ENCODE measurements at places on chromosomes 5 and 9.

DNA sequence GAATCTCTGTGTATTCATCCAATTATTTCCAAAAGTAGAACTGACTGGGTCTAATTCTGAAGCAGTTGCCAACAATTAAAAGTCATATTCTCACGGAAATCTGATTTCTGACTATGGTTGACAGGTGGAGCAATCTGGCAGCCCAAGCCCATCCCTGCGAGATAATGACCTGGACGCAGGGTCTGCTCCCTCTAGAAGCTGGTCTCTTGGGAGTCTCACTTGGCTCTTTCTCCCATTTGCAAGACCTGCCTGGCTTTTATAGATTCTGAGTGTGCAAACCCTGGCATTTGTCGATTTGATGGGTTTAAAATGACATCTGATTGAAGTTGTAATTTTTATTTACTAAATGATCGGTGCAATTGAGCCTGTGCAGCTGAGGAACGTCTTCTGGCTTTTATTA, 49.4 kb upstream of the NEURL1B start:
- DNase-seq = no peak

- DNase-seq = no peak
Measured at GRCh38 chr9:88344013-88344412, 44.2 kb upstream of the SPIN1 start.

- no peak for DNase-seq
Measured at GRCh38 chr5:64214132-64214531, 48.5 kb downstream of the RNF180 start.

DNA sequence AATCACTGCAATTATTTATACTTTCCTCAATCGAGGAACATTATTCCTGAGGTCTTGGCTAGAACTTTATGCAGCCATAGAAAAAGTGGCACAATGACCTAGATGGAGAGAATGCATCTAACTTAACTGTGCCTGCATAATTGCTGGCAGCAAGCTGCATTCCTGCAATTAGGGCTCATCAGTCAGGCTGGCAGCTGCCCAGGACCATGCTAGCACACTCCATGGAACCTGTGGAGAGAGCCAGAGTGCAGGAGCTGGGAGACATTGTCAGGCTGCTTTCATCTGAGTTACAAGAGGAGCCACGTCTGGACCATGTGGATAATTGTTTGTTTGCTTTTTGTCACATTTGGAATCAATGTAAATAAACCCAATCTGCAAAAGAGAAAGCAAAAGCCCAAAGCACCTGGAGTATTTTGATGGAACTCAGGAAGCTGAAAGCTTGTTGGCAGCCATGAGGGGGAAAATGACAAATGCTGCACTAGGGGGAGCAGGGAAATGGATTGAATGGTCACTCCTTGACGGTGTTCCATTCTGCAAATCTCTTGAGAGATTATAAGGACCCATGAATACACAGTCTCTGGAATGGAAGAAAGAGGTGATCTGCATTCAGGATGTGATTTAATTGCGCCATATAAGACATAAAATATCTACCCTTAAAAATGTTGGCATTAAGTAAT, 839.9 kb downstream of the MAT2B start:
- no peak for DNase-seq

GRCh38 chr9:117485176-117485575, 70.3 kb upstream of the ASTN2 start:
- no peak for DNase-seq

- no peak for DNase-seq
Measured at GRCh38 chr5:66518052-66518451, 78.1 kb upstream of the MAST4 start.

DNA sequence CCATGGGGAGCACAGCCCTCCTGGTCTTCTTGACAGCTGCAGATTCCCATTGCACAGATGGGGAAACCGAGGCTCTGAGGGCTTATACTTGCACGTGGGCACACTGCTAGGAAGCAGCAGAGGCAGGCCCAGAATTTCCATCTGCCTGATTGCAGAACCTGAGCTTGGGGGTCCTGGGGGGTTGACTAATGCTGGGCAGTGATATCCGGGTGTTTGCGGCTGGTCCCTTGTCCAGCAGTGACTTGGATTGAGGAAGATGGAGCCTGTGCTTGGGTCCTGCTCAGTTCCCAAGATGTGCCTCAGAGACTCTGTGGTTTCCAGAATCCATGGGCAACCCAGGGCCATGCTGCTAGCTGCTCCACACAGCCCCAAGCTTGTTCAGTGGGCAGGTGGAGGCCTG, 91.2 kb downstream of the PHF2 start:
- DNase-seq = no peak

DNA sequence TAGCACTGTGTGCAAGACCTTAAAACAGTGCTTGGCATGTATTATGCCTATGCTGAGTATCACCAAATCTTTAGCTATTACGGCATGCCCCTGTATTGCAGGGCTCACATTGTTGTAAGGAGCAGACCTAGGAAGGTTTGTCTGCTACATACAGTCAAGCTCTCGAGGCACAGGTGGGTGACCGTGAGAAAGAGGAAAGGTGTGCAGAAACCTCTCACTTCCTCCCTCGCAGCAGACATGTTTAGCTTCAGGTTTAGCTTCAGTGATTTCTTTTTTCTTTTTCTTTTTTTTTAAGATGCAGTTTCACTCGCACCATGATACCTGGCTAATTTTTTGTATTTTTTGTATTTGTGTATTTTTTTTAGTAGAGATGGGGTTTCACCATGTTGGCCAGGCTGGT, 275.8 kb upstream of the RIOK2 start:
- DNase-seq = no peak

GRCh38 chr5:156824800-156825199, 25.3 kb upstream of the PPP1R2B start:
- DNase-seq = peak; percentile 18

DNA sequence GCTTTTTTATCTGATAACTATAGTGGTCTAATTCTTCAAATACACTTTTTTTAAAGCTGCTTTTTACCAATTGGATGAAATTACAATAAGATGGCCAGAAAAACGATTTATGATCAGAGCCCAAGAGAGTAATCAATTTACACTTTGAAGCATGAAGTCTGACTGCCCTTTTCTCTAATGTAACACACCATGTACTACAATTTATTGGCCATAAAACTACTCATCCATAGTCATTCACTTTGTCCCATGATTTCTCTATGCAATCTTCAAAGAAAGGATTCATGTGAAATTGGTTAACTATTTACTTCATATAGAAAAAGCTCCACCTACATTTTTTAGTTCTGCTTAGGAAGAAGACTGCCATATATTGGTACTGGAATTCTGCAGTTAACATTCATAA, 73.6 kb upstream of the CAST start:
- no peak for DNase-seq

DNA sequence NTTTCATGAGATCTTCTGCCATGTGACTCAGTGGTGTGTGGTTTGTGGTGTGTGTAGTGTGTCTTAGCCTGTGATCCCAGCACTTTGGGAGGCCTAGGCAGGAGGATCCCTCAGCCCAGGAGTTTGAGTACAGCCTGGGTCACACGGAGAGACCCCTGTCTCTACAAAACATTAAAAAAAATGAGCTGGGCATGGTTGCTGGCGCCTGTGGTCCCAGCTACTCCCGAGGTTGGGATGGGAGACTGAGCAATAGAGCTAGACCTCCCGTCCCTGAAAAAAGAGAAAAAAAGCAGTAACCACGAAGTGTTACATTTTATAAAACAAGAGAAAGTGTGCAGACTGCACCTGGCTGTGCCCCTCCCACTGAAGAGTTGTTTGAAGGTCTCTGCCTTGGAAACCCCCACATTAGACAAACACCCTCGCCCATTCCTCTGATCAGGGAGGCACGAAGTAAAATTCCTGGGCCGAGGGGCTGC, 21.2 kb upstream of the RNU6ATAC start:
- no peak for DNase-seq

GRCh38 chr5:94885931-94886330, 267.5 kb downstream of the SLF1 start:
- no peak for DNase-seq

- DNase-seq = no peak
Measured at GRCh38 chr5:68618501-68618900, 402.9 kb downstream of the PIK3R1 start.

- no peak for DNase-seq
Measured at GRCh38 chr9:95689669-95690068, 172.9 kb upstream of the PTCH1 start.

- no peak for DNase-seq
Measured at GRCh38 chr5:81191726-81192372, 41.3 kb upstream of the CKMT2 start.

DNA sequence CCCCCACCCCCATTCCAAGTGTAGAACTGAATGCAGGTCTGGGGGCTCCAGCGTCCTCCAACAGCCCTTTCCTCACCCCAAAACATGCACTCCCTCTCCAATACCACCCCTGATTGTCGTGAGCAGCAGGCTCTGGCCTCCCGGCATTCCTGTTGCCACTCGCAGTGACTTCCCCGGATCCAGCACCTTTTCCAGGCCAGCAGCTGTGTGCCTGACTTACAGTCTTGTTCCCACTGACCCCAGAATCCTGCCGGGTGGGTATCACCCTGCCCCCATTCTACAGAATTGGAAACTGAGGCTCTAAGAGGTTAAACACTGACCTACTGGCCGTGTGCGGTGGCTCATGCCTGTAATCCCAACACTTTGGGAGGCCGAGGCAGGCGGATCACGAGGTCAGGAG, 127.2 kb downstream of the OLFM1 start:
- no peak for DNase-seq

GRCh38 chr5:466661-467310, 23.8 kb downstream of the EXOC3 start:
- no peak for DNase-seq

- no peak for DNase-seq
Measured at GRCh38 chr5:137462816-137463520, 36.2 kb downstream of the SPOCK1 start.

- no peak for DNase-seq
Measured at GRCh38 chr5:119365847-119366539, 10.2 kb downstream of the TNFAIP8 start.

- no peak for DNase-seq
Measured at GRCh38 chr5:159104051-159104651, 4.4 kb upstream of the EBF1 start.

GRCh38 chr5:133425764-133426163, 186.6 kb downstream of the FSTL4 start:
- DNase-seq = no peak

- DNase-seq = peak; percentile 100
Measured at GRCh38 chr5:167699432-167699831, 592.0 kb upstream of the WWC1 start.

GRCh38 chr5:95816341-95816740, 6.2 kb downstream of the GLRX start:
- DNase-seq = no peak

DNA sequence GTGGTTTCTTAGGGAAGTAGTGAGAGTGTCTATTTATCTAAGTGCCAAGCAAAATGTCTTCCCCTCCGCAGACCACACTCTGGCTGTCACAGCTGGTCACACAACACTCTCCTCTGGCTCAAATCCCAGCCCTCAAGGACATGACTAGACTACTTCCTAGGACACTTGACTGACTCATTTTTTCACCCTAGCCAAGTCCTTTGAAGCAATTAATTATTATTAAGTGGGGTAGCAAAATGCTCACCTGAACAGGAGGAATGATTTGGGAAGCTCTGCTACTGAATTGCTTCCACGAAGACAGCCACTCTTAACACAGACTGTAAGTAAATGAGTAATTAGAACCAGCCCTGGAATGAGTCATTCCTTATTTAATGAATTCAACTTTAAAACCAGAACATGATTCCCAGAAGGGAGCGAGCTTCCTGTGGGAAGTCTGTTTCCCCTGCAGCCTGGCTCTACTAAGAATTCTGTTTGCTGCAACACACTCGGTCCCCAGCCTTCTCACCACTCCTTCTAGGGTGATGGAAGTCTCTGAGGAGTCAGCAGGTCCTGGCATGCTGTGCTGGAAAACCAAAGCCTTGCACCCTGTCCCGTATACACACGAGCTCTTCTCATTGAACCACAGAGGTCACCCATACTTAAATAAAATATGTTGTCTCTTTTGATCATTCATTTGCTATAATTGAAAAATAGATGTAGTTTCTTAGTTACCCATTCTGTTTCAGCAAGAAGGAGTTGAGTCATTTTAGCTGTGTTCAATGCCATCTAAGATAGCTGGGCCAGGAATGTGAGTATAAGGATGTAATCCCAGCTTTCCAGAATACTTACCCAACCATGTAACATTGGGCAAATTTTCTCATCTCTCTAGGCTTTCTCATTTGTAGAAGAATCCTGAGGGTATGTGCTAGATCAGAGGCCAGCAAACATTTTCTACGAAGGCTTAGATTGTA, 218.6 kb upstream of the RASEF start:
- DNase-seq = peak; percentile 37

DNA sequence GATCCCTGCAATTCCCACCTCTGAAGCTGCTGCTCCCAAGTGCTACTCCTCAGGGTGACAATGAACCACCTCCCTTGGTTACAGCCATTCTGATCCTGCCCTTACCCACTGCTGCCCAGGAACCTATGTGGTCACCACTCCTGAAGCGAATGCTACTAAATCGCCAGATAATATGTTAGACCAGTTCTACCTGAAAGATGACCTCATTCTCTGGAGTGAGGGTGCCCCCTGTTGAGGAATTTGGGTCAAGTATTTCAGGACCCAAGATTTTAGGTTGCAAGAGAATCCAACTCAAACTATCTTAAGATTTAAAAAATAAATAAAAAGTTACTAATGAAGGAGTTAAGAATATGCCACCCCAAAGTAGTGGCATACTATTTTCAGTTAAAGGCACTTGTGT, 5.8 kb upstream of the SNAPC3 start:
- no peak for DNase-seq

GRCh38 chr5:135128361-135128760, 94.3 kb upstream of the PITX1 start:
- no peak for DNase-seq

DNA sequence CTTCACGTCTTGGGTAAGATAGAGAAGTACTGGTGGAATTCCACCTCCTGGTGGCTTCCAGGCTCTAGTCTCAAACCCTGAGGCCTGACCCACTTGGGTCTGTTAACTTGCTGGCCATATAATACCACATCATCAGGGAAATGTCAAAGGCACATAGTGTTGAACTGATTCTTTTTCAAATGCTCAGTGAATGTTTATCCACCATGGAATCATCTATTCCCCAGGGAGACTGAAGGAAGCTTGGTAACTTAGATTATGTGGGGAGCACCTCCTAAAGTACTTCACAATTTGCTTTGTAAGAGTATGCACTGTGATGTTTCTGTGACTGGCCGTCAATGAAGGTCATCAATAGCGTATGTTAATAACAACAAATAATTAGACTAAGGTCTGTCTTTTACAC, 16.1 kb downstream of the MACROH2A1 start:
- DNase-seq = no peak

DNA sequence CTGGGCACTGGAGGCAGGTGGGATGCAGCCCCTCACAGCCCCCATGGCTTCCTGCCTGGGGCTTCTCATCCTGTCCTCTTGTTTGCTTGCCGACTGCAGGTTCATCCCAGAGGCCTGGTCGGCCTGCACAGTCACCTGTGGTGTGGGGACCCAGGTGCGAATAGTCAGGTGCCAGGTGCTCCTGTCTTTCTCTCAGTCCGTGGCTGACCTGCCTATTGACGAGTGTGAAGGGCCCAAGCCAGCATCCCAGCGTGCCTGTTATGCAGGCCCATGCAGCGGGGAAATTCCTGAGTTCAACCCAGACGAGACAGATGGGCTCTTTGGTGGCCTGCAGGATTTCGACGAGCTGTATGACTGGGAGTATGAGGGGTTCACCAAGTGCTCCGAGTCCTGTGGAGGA, 232.7 kb downstream of the ADAMTSL1 start:
- no peak for DNase-seq

GRCh38 chr5:88495810-88496209, 227.2 kb upstream of the TMEM161B start:
- DNase-seq = no peak
